Thoracic aorta endothelial cell (primary cell): ENCODE measurements at places on chromosomes 11 and 22. TPM values are rescaled to one million over a fixed set of nuclear protein-coding genes. Genes with fewer than 3 reads are reported as not detected.

The OR6T1 gene
- total RNA-seq = not detected in 2 replicates

The ACR gene
- total RNA-seq = 0.80 and 0.93 TPM in 2 replicates

The FOSL1 gene
- 41.6 and 48.9 TPM in 2 replicates for total RNA-seq

The DEUP1 gene
- total RNA-seq = not detected in 2 replicates

The OR52E1 gene
- not detected in 2 replicates for total RNA-seq

The P2RX6 gene
- under 0.01 and 0.22 TPM in 2 replicates for total RNA-seq

The SEC14L2 gene
- 37.0 and 38.5 TPM in 2 replicates for total RNA-seq

The ZNF280B gene
- total RNA-seq = 2.0 and 2.2 TPM in 2 replicates

The STX3 gene
- total RNA-seq = 50.3 and 58.0 TPM in 2 replicates
